Thymus (tissue), 14 donors: ENCODE measurements at places on chromosomes 16 and 17. TPM values are rescaled to one million over a fixed set of nuclear protein-coding genes. Genes with fewer than 3 reads are reported as not detected.
A peak's percentile ranks its signal among the peaks of the same experiment; 100 is the strongest.

The FZD2 gene
- total RNA-seq, result 0.80 TPM

The TLK2 gene
- total RNA-seq, result 38.5 TPM

The KLHL11 gene
- total RNA-seq, result 11.4 TPM

The RFWD3 gene
- 29.7 TPM for total RNA-seq

The HAS3 gene
- 0.09 TPM for total RNA-seq

The RNF135 gene
- total RNA-seq, result 6.7 TPM

GRCh38 chr16:1651974-1652312, 26.1 kb upstream of the JPT2 start:
- no peak for DNase-seq

DNA sequence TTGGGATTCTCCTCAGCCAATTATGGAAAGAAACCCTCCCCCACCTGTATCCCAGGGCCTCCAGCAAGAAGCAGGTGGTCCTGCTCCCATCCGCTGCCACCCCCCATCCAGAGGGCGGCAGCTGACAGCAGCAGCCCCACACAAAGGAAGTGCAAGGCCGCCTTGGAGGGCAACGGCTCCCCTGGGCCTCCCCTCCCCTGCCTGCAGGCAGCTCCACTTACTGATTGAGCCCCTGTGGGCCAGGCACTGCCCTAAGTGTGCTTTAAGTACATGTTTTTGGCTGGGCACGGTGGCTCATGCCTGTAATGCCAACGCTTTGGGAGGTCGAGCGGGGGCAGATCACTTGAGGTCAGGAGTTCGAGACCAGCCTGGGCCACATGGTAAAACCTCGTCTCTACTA, 257.6 kb downstream of the PARN start:
- no peak for DNase-seq

DNA sequence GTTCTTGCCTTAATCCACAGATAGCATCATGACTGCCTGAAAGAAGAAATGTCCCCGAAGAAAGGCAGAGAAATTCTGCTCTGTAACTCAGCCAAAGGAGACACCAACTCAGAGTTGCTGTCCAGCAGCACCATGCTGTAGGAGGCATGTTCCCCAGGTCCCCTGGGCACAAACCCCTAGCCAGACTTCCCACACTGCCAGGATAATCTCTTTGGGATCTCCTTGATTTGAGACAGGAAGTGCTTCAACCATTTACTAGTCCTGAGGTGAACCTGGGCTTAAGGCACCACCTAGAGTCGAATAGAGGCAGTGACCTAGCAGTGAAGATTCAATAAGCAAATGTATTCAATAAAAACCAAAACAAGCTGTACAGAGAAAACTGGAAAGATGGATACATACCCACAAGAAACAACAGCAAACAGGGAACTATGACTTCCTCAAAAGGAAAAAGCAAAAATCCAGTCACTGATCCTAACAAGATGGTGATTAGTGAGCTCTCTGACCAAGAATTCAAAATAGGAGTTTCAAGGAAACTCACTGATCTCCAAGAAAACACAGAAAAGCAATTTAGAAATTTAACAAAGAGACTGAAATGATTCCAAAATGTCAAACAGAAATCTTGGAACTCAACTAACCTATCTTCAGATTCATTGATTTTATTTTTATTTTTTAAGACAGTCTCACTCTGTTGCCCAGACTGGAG, 5.7 kb downstream of the OR4D2 start:
- peak; percentile 31 for DNase-seq

DNA sequence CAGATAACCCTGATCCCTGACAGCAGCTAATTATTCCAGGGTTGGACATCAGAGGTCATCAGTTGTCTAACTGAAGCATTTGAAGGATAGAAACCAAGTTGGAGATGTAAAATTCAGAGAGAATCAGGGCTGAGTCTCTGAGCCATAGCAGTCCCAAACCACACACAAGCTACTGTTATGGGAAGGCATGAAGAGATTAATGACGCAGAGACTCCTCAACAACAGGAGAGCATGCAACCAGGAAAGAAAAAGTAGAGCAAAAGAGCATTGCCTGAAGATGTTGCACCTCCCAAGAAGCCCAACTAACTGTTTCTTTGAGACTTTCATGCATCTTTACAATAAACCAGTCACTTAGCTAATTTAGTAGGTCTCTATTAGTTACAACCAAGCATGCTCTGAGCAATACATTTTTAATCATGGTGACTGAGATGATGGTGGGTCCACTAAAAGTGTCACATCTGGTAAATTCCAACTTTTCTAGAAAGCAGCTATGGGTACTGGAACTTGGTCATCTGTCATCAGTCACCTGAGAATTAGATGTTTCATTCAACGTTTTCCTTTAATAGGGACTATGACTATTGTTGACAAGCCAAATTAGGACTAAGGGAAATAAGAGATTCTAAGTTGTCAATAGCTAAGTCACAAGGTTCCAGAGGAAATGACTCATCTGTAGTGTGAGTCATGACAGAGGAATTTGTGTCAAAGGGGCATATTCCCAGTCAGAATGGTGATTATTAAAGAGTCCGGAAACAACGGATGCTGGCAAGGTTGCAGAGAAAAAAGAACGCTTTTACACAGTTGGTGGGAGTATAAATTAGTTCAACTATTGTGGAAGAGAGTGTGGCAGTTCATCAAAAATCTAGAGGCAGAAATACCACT, 239.8 kb downstream of the CHD9NB start:
- DNase-seq, result no peak

- no peak for DNase-seq
These were observed 6.1 kb upstream of the PYDC1 start for GRCh38 chr16:31223044-31223443.
